ENCODE measurements at places on chromosomes 4 and X.

DNA sequence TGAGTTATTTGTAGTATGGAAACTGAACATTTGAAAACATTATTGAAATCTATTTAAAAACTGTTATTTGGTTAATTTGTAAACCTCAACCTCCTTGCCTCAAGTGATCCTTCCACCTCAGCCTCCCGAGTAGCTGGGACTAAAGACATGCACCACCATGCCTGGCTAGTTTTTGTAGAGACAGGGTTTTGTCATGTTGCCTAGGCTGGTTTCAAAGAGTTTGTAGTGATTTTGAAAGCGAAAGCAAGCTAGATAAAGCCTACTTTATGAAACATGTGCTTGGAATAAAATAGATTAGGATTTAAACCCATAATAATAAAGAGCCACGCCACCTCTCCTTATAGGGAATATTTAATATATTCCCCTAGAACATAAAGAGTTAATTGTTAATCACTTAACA lies 23.5 kb downstream of the ARSJ start:
- no peak for DNase-seq

GRCh38 chr4:143347484-143348111 lies 10.9 kb downstream of the GAB1 start:
- DNase-seq = no peak

DNA sequence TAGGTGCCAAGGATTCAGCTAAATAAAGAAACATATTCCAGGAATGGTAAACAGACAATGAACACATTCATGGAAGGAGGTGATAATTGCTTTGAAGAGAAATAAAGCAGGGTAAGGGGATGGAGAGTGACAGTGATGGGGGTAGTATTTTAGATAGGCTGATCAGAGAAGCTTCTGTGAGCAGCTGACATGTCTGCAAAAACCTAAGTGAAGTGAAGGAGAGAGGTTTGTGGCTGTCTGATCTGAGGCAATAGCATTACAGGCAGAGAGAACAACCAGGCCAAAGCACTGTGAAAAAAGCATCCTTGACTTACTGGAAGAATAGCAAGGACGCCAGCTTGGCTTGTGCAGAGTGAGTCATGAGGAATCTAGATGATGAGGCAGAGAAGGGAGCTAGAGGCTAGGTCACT lies 271.9 kb upstream of the GATB start:
- DNase-seq = no peak

DNA sequence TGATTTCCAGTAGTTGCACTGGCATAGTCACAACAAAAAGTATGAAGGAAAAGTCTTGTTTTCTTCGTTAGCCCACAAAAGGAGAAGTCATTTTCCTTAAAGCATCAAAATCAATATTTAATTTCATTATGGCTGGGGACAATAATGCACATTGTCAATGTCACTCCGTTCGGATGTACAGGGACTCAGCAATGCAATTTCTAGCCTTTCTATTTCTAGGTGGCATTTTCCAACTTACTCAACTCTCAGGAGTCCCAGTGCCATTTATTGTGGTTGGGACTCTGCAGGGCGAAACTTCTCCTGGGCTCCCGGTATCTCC lies 99.6 kb downstream of the CEP135 start:
- DNase-seq = no peak

DNA sequence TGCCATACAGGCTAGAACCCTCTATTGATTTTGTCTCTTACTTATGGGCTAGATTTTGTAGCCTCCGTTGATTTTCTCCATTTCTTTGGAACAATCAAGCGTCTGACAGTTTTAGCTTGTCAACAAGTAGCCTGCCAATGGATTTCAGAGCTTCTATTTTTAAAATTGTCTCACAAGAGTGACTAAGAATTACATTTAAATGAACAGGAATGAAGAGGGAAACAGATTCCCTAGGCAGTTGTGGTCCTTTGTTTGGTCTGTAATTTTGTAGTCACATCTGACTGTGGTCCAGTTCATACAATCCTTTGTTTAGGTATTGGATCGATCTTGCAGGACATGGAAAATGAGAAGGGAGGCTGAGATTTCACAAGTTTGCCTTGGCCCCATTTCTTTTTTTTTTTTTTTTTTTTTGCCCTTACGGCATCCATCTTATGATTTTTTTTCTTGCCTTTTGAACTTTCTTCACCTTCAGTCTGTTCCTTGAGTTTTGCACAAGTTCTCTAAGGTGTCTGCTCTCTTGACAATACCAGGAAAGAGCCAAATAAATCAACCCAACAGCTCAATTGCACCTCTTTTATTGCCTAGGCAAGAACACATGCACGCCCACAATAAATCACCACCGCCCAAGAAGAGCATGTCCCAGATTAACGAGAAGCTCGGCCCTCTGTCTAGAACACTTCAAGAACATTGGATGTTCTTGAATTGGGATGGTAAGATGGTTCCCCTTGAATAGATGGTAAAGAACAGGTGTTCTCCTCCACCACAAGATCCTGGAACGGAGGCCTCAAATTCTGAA lies 86.5 kb upstream of the EGFL6 start:
- DNase-seq = no peak

GRCh38 chrX:9656277-9656676 lies 109.4 kb downstream of the GPR143 start:
- no peak for DNase-seq

DNA sequence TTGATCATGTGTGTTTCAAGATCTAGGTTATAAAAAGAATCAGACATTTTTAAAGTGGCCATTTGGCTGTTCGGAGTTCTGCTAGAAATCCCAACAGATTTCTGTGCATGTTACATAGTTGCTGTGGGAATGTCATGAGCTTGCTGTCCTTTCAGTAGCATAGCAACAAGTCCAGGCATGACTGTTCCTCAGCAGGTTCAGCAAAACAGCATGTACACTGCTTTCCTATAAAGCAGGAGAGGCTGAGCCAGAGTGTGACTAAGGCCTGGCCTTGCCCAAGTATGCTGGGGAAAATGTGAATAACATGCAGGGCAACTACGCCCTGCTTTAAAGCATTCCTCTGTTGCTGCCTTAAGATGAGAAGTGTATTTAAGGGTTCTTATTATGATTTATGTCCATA lies 217.1 kb upstream of the SMIM31 start:
- no peak for DNase-seq

DNA sequence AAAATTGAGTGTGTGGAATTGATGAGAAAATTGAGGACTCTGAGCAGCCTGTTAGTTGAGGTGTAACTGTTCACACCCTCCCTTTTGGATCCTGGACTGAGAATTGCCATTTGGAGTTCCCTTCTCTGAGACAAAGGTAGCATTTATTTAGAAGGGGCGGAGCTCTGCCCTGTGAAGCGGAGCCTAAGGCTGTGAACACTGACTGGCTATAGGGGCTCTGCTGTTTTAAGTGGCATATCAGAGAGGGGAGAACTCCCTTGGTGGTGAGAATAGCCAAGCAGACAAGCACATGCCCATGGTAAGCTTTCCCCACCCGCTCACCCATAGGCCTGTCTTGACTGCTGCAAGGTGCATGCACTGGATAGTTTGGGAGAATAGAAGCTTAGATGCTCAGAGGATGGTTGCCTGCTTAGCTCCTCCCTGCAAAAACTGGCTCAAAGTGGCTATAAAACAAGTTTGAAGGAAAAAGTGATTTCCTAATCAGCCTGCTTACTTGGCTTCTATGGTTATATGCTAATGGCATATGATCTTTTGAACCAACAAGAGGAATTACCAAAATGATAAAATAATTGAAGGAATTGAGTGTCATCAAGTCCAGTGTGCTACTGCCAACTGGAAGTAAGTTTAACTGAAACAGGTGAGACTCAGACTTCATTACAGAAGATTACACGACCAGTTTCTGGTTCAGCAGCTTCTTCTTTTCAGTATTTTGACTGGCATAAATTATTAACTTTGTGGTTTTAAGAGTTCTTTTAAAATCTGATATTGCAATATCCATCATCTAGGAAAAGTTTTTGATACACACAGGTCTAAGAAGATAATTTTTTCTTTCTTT lies 108.4 kb downstream of the AFF1 start:
- DNase-seq = no peak

DNA sequence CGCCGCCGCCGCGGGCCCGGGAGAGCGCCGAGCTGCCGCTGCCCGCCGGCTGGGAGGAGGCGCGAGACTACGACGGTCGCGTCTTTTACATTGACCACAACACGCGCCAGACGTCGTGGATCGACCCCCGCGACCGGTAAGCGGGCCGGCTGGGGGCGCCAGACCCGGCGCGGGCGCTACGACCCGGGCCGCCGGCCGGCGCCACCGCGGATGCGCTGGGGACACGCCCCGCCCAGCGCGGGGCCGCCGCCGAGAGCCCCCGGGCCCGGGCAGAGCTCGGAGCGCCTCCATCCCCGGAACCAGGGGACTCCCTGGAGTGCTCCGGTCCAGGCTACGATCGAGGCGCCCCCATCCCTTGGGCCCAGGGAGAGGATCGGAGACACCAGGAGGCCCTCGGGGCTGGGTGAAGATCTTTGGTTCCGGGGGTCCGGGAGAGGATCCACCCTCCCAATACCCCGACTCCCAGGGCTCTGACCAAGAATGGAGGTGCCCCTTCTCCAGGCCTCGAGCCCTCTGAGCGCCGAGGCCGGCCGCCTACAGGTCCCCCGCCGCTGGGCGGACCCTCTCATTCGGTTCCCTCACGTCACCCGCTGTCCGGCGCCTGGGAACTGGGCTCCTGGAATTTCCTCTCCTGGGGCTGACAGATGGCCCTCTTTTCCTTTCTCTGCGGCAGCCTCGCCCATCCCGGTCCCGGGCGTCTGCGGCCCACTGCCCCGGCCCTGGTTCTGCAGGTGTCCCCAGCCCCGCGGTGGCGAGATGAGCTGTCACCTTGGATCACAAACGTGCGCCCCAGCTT lies 48.8 kb downstream of the CLDN34 start:
- no peak for DNase-seq

- no peak for DNase-seq
These were observed 48.8 kb upstream of the GALNT7 start for GRCh38 chr4:173119818-173120217.

All from effector memory CD8-positive, alpha-beta T cell (primary cell).